ENCODE measurements at places on chromosomes 16 and 17.

GRCh38 chr16:28543072-28543471, 4.3 kb upstream of the NUPR1 start:
- no peak for DNase-seq

DNA sequence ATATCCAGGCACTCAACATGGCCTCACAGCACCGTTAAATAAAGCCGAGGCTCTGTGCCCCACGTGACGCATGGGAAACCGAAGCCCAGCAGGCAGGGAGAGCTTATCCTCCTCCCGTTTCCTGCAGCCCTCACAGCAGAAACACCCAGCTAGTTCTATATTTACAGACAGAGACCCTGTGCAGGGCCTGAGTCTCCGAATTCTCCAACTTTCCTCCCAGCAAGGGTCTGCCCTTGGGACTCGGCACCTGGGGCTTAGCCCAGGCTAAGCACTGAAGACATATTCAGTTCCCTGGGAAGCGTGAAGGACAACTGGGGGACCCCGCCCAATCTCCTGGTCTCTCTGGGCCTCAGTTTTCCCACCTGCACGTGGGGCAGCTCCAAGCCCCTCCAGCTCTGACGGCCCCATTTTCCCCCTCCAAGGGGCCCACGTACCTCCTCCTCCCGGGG, 29.2 kb downstream of the TRPV3 start:
- DNase-seq, result no peak

DNA sequence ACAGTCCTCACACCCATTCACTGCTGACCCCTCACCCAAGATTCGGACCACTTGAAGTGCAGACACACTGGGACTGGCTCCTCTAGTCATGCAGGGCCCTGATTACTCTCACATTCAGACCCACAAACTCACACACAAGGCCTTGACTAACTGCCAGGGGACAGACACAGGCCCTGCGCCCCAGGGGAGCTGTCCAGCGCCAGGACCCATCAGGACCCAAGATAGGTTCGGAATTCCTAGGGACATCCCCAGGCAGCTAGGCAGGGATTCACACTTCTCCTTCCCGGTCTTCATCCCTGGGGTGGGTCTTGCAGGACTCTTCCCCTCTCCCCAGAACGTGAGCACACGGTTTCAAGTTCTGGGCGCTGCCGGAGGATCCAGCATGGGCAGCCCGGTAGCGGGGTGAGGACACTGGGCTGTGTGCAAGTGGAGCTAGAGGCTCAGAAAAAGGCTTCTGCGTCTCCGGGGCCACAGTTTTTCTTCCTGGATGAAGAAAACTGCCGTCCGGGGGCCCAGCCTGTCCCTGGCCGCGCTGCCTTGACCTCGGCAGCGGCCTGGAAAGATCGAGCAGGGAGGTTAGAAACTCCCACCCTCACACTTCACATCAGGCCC, 1.6 kb downstream of the SEZ6 start:
- DNase-seq, result no peak

GRCh38 chr17:75601057-75601987, 13.7 kb downstream of the MYO15B start:
- no peak for DNase-seq

DNA sequence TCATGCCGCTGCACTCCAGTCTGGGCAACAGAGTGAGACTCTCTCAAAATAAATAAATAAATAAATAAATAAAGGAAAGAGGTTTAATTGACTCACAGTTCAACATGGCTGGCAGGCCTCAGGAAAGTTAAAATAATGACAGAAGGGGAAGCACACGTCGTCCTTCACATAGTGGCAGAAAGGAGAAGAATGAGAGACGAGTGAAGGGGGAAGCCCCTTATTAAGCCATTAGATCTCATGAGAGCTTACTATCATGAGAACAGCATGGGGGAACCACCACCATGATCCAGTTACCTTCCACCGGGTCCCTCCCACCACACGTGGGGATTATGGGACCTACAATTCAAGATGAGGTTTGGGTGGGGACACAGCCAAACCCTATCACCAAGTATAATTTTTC, 54.5 kb downstream of the PAFAH1B1 start:
- DNase-seq, result no peak

- DNase-seq, result no peak
Measured at GRCh38 chr16:74998481-74999218, at the start of gene ZNRF1. TSS of gene ZNRF1 (plus strand) at chr16:74999024. CDS start at chr16:74999672, 648 bp downstream.

DNA sequence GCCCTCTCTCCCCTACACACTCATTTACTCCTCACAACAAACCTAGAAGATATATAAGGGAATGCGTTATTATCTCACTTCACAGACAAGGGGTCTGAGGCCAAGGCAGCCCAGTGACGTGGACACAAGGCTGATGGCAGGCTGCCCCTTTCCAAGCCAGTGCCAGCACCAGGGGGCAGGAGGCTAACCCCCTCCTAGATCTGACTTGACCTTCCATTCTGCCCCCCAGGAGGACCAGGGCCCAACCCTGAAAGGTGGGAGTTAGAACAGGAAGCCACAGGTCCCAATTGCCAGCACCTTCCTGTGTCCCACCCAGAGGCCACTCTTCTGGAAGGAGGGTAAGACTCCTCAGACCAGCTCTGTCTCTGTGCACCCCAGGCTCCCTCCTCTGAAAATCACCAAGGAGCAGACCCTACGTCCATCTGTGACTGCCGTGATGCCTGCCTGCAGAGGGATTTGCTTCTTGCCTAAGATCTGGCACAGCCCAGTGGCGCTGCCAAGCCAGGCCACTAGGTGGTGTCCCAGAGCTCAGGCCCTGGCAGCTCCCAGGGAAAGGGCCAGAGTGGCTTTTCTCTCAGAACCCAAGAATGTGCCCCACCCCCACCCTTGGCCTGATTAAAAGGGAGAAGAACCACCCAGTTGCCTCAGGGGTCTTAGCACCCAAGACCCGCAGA, 42.4 kb upstream of the MRPS23 start:
- no peak for DNase-seq

- no peak for DNase-seq
Measured at GRCh38 chr16:15642557-15643047, 352 bp downstream of the MARF1 start.

GRCh38 chr16:88405216-88406060, 22.7 kb downstream of the ZNF469 start:
- DNase-seq, result no peak

GRCh38 chr16:5461141-5461540, 363.5 kb upstream of the EEF2KMT start:
- no peak for DNase-seq

DNA sequence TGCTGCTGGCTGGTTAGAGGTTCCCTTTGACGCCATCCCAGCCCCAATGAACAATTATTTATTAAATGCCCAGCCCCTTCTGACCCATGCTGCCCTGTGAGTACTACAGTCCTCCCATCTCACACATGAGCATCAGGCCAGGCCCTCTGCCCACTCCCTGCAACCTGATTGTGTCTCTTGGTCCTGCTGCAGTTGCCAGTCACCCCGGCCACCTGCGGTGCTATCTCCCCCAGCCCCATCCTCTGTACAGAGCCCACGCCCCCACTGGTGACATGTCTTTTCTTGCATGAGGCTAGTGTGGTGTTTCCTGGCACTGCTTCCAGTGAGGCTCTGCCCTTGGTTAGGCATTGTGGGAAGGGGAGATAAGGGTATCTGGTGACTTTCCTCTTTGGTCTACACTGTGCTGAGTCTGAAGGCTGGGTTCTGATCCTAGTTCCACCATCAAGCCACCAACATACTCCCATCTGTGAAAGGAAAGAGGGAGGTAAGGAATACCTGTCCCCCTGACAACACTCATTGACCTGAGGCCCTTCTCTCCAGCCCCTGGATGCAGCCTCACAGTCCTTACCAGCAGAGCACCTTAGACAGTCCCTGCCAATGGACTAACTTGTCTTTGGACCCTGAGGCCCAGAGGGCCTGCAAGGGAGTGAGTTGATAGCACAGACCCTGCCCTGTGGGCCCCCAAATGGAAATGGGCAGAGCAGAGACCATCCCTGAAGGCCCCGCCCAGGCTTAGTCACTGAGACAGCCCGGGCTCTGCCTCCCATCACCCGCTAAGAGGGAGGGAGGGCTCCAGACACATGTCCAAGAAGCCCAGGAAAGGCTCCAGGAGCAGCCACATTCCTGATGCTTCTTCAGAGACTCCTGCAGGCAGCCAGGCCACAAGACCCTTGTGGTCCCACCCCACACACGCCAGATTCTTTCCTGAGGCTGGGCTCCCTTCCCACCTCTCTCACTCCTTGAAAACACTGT, 11.3 kb downstream of the CX3CL1 start:
- DNase-seq, result no peak

- DNase-seq, result peak; percentile 72
Measured at GRCh38 chr17:78289802-78290363, 58.5 kb downstream of the TMEM235 start.

DNA sequence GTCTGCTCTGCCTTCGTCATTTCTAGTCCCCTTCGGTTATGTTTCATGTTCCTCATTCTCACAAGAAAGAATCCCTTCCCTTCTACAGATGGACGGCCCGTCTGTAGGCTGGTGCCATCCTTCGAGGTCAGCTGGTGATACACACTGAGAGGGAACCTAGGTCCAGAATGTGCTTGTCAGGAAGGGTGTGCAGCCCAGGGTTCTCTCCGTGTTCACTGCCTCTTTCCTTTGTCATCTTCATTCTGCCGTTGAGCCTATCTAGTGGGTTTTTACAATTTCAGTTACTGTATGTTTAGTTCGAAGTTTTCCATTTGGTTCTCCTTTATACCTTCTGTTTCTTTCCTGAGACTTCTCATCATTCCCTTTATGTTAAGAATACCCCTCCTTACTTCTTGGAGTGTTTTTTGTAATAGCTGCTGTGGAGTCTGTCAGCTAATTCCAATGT, 18.9 kb downstream of the KIAA0513 start:
- no peak for DNase-seq

DNA sequence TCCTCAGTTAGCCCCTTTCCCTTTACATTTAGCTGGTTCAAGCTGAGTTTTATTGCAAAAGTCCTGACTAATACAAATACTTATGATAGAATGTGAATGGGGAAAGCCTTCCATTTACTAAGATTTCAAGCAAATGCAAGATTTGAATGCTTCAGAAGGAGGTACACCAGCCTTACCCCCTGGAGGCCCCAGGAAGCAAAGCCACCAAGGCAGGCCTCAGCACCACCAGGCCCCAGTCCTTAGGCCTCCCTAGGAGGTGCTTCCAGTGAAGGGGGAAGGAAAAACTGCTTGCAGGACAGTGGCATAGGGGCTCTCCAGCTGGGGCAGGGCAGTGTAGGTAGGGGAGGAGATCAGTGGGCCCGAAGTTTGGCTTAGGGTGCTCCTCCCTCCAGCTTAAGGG, 7.3 kb upstream of the PRPSAP2 start:
- no peak for DNase-seq

- no peak for DNase-seq
Measured at GRCh38 chr17:5509482-5509881, 23.1 kb downstream of the MIS12 start.

DNA sequence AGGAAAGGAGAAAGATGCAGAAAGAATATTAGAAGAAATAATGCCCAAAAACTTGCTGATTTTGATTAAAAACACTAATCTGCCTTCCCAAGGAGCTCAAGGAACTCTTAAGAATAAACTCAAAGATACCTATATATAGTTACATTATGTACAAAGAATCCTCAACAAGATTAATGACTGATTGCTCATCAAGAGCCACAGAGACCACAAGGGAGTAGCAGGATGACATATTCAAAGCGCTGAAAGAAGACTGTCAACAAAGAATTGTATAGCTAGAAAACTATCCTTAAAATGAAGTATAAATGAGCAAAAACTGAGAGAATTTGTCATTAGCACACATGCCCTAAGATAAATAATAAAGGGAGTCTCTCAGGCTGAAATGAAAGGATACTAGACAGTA, 6.2 kb downstream of the LPCAT2 start:
- DNase-seq, result no peak

GRCh38 chr17:28744104-28744971, 527 bp downstream of the TRAF4 start:
- DNase-seq, result no peak

- no peak for DNase-seq
Measured at GRCh38 chr16:11624636-11625607, 38.2 kb upstream of the LITAF start.

- no peak for DNase-seq
Measured at GRCh38 chr16:79069633-79070032, 530.9 kb downstream of the MAF start.

DNA sequence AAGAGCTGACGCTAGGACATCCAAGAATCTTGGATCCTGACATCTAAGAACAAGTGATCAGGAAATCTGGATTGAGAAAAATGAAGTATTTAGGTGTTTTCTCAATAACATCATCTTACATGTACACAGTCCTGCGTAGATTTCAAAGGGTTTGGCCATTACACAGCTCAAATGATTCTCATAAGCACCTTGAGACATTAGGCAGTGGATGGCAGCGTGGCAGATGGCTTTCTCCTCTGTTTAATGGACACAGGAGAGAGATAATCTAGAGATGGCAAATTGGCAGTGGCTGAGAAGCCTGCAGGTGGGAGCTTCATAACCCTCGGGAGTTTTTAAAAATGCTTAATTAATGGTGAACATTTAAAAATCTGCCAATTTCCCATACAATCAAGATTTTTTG, 137.5 kb downstream of the ZFHX3 start:
- DNase-seq, result no peak

- no peak for DNase-seq
Measured at GRCh38 chr17:47304186-47304585, 19.6 kb upstream of the EFCAB13 start.

DNA sequence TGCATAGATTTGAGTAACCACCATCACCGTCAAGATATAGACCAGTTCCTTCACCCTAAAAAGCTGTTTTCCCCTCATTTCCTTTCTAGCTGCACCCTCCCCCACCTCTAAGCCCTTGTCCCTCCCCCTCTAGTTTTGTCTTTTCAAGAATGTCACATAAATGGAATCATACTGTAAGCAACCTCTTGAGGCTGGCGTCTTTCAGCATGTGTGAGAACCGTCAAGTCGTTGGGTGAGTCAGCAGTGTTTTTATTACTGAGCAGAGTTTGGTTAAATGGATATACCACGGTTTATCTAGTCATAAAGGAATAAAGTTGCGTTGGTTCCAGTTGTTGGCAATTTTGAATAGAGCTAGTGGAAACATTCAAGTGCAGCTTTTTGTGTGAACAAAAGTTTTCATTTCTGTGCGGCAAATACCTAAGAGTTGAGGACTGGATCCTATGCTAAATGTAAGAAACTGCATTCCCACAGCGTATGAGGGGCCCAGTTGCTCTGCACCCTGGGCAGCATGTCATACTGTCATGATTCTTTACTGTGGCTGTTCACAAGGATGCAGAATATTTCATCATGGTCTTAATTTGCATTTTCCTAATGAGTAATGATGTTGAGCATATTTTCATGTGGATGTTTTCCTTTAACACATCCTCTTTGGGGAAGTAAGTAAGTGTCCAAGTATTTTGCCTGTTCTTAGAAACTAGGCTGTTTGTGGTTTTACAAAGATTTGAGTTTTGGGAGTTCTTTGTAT, 264.3 kb downstream of the CPPED1 start:
- no peak for DNase-seq

- DNase-seq, result no peak
Measured at GRCh38 chr16:21264571-21265036, 13.5 kb downstream of the CRYM start.

GRCh38 chr16:56916571-56917403, 15.2 kb upstream of the HERPUD1 start:
- DNase-seq, result no peak

GRCh38 chr16:29899516-29900101, at the start of gene SEZ6L2:
TSS of gene SEZ6L2 (minus strand) at chr16:29899550. CDS start at chr16:29899019, 531 bp downstream.
- DNase-seq, result peak; percentile 20
